ENCODE measurements at places on chromosomes 7 and 10.

GRCh38 chr7:73774923-73775322 lies 4.9 kb upstream of the CLDN3 start:
- DNase-seq: no peak

DNA sequence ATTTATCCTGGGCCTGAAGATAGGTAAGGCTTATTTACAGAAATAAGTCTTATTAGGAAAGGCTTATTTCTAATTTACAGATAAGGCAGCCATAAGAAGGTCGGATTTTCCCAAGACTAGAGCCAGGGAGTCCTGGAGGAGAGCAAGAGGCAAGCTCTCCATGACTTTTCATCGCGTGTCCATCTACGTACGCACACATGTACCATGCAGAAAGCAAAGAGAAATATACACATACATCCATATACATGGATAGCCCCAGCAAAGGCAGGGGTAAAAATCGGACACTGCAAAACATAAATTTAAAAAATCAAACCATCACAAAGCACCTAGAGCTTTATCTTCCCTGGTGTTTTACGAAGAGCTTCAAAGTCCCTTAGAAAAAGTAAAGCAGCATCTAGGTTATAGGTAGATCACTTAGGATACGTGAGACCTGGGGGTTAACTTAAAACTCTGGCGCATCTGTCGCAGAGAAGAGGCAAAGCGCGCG lies 25.8 kb upstream of the ZRANB1 start:
- DNase-seq: no peak

DNA sequence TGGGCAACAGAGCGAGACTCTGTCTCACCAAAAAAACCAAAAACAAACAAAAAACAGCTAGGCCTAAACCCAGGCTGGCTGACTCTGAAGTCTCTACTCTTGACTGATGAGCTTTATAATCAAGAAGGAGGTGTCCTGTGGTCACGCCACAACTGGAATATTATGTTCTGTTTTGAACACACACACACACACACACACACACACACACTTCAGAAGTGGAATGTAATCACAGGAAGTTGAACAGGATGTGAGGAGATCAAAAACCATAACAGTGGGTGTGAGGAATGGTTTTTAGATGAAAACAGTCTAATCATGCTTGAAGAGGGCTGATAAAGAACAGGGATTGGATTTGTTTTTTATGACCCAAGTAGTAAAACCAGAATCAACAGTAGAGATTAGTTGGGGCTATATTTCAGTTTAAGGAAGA lies 51.1 kb upstream of the IL6 start:
- peak; percentile 28 for DNase-seq

DNA sequence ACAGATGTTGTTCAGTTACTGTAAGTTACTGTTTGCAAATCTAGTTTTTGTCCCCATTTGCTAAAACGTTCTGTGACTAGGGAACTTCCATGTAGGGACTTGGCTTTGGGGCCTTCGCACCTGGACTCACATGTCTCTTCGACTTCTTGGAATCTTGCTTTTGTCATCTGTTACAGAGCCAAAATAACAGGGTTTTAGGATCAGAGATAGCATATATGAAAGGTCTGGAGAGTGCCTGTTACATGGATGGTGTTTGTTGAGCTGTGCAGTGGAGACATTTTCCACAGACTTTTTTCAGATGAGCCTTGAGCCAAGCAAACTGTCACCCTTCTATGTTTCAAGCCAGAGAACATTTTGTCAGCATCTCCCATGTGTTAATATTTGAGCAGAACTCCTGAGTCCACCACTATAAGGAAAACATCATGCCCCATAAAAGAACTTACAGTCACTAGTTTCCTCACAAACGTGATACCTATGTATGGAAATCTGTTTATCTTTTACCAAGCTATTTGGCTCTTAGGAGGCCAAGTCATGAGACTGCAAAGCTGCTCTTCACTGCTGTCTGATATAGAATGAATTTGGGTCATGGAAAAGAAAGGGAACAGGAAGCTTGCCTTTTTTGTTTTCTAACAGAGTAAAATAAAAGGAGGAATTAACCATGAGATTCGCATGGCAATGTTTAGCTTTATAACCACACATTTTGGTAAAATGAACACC lies 818.6 kb upstream of the IGFBP3 start:
- no peak for DNase-seq

GRCh38 chr7:157313645-157314044 lies 23.2 kb upstream of the DNAJB6 start:
- no peak for DNase-seq

DNA sequence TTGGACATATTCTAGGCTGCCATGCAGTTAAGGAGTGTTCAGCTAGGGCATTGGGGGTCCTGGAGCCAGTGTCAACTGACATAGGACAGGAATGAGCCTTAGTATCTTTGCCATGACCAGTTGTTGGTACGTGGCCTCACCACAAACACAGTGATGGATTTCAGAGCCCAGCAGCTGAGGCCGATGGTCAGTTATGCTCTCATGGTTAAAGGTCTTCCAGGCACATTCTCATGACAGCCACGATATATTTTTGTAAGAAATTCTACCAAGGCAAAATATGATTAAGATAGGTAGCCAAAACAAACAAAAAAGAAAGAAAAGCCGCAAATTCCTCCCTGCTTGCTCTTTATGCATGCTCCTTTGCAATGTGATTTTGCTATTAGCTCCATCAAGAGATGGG lies 47.8 kb downstream of the CDHR3 start:
- DNase-seq: no peak

- no peak for DNase-seq
These were observed 291.5 kb upstream of the NFE2L3 start for GRCh38 chr7:25860275-25861163.

DNA sequence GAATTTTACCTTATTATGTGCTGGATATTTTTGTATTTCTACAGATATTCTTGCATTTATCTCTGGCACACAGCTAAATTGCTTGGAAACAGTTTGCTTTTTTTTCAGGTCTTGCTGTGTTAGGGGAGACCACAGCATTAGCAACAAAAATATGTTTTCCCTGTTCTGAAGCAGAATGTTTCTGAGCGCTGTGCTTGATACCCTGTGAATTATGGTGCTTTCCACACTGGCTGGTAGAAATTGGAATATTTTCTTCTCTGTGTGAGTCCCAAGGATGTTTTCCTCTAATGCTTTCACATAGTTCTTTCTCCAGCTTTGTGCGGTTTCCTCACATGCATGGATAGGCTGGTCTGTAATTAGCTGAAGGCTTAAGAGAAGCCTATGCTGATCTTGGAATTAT lies 651.6 kb upstream of the IGFBP3 start:
- no peak for DNase-seq

- no peak for DNase-seq
These were observed 906.3 kb upstream of the SORCS1 start for GRCh38 chr10:108070789-108071188.

- DNase-seq: peak; percentile 31
These were observed 829.0 kb downstream of the TNS3 start for GRCh38 chr7:46752881-46753366.

GRCh38 chr10:105187243-105187642 lies 546.2 kb downstream of the SORCS3 start:
- no peak for DNase-seq

DNA sequence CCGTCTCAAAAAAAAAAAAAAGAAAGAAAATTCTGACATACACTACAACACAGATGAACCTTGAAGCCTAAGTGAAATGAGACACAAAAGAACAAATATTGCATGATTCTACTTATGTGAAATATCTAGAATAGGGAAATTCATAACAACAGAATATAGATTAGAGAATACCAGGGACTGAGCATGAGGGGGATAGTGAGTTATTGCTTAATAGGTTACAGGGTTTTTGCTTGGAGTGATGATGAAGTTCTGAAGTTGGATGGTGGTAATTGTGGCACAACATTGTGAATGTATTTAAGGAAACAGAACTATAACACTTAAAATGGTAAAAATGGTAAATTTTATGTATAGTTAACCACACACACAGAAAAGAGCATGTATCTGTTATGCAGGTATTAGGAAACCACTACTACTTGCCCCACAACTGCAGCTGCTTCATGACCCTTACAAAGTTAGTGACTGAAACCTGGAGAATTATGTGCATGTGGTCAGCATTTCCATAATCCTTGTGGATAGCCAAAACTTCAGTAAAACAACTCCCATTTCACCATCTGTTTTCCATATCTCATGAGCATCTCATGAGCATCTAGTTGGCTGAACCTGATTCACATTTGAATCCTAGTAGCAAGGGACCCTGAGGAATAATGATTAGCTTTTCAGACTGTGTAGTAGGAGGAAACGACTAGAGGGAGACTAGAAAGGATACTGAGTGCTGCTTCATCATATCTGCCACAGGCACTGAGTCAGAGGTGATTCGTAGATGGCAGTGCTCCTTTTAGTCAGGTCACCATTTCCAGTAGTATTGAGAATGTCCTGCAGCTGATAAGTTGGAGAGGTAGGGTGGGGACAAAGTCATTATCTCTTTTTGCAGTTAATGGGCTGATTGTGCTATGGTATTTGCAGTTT lies 26.3 kb downstream of the SAMD8 start:
- peak; percentile 74 for DNase-seq

GRCh38 chr10:60351191-60351853 lies 38.4 kb downstream of the ANK3 start:
- no peak for DNase-seq

- no peak for DNase-seq
These were observed 66.1 kb upstream of the PDZD8 start for GRCh38 chr10:117441361-117441760.

GRCh38 chr10:72334825-72335393 lies 19.8 kb downstream of the DNAJB12 start:
- DNase-seq: peak; percentile 80

DNA sequence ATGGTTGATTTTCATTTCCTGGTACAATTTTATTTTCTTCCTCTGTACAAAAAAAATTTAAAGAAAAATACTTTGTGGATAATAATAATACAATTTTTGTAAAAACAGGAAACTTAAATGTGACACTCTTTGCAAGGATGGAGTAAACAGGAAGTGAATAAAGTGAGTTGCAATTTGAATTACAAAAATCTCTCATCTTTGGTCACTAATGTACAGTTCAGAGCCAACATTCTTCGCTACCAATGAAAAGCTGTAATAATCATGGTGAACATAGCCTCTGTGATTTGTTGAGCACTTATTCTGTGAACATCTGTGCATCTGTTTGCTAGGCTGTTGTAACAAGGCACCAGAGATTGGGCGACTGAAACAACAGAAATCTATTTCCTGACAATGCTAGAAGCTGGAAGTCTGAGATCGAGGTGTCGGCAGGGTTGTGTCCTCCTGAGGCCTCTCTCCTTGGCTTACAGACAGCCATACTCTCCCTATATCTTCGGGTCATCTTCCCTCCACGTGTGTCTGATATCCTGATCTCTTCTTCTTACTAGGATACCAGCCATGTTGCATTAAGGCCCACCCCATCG lies 295.3 kb upstream of the KLF6 start:
- no peak for DNase-seq

- no peak for DNase-seq
These were observed 93.2 kb upstream of the DGKB start for GRCh38 chr7:14995774-14996173.

GRCh38 chr10:6877722-6878392 lies 297.8 kb upstream of the PRKCQ start:
- no peak for DNase-seq

DNA sequence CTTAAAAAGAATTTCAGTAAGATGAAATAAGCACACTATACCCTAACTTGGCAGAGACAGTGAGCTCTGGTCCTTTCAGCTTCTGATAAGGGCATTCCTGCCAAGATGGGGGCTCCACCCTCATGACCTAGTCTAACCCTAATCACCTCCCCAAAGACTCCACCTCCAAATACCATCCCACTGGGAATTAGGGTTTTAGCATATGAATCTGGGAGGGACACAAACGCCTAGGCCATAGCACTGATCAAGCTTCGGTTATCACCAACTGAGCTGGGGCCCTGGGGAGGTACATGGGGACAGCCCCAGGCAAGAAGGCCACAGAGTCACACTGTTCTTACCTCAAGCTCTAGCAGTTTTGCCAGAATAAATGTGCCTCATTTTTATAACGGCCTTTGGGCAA lies 31.4 kb downstream of the PALS2 start:
- no peak for DNase-seq

All from kidney capillary endothelial cell (primary cell).